ENCODE measurements at places on chromosomes 5 and 9.

GRCh38 chr5:173243831-173244305 is 8.9 kb upstream of the NKX2-5 start:
- no peak for DNase-seq

GRCh38 chr9:127133739-127134167 is 11.3 kb upstream of the ANGPTL2 start:
- DNase-seq: no peak

GRCh38 chr9:70959366-70959765 is 162.1 kb downstream of the TRPM3 start:
- no peak for DNase-seq

- peak; percentile 17 for DNase-seq
These were observed 105.5 kb upstream of the ZNF462 start for GRCh38 chr9:106757514-106757913.

DNA sequence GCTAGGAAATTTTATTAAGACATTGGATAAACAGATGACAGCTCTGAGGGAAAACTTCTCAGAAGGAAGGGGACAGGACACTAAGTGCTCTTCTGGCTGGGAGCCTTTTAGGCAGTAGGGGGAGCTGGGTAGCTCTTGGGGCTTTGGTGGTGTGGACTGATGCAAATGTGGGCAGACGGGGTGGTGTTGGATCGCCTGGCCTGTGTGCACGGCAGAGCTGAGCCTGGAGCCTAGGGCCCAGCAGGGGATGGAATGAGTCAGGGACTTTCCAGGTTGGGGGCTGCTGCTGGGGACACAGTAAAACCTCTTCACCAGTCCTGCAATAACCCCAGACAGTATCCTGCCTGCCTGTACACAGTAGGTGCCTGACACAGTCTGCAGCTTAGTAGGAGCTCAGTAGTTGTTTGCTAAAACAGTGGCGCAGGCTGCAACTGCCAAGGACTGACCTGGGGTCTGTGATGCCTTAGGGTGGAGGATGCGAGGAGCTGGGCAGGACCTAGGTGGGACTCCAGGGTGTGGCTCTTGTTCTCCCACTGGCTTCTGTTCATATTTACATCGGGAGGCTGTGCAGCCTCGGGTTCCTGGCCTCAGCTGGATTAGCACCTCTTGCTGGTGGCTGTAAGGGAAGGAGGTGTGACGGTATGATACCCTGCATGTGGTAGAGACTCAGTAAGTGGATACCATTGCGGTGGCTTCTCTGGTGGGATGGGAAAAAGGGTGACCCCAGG is 83.8 kb downstream of the DAB2IP start:
- peak; percentile 41 for DNase-seq

- no peak for DNase-seq
These were observed 112.8 kb downstream of the DAPK1 start for GRCh38 chr9:87610200-87611155.

- DNase-seq: no peak
These were observed 5.0 kb downstream of the LCN1 start for GRCh38 chr9:135526089-135526729.

- DNase-seq: no peak
These were observed 33.6 kb downstream of the UGT3A2 start for GRCh38 chr5:36033047-36033446.

Data from BE2C (cell line).